Fibroblast of skin of left biceps (primary cell): ENCODE measurements at places on chromosomes 2 and 18.

DNA sequence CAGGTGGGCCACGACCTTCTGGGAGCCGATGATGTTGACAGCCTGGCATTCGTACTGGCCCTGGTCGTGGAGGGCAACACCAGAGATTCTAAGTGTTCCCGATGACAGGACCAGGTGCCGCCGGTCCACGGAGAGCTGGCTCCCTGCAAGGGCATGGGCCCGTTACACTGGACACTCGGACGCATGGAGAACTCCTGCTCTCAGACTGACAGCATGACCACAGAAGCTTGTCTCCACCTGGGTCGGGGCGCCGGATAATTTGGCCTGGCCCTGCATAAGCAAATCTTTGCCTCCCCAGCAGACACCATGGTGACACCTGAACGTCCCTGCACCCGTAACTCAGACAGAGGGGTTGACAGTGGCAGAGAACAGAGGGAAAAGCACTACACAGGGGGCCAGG lies 80.7 kb downstream of the PXDN start:
- DNase-seq: no peak

DNA sequence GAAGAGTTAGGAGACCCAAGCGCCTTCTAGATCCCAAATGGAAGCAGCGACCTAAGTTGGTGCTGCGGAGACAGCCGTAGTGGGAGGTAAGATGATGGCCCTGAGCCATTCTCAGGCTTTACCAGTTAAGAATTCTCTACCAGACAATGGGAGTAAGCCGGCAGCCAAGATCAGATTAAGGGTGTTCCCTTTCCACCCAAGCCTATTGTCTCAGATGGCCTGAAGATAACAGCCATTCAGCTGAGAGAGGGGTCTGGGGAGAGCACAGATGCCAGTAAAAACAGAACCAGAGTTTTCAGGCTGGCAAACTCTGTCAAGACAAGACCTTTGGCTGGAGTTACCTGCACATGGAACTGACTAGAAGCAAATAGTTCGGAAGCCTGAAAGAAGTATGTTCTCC lies 191.7 kb upstream of the HAAO start:
- no peak for DNase-seq

- DNase-seq: no peak
Measured at GRCh38 chr18:52334896-52335295, 5.1 kb upstream of the DCC start.

DNA sequence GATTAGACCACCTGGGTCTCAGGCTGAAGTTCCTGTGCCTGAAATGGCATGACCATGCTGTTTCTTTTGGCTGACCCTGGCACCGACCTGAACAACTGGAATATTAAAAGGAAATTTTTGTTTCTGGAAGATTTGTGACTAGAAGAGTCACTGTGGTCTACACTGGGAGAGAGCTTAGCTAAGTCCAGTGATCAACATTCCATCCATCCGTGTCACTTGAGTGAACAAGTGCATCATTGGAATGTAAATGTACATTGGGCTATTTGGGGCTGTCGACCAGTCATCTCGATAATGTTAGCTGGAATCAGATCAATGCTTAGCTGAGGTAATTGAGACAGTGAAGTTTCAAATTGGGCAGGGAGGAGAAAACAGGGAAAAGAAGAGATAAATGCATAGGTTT lies 95.4 kb upstream of the CCDC85A start:
- no peak for DNase-seq

- no peak for DNase-seq
Measured at GRCh38 chr2:43572244-43572643, 23.6 kb downstream of the THADA start.

GRCh38 chr2:177322801-177323261 lies 58.3 kb upstream of the NFE2L2 start:
- DNase-seq: no peak

DNA sequence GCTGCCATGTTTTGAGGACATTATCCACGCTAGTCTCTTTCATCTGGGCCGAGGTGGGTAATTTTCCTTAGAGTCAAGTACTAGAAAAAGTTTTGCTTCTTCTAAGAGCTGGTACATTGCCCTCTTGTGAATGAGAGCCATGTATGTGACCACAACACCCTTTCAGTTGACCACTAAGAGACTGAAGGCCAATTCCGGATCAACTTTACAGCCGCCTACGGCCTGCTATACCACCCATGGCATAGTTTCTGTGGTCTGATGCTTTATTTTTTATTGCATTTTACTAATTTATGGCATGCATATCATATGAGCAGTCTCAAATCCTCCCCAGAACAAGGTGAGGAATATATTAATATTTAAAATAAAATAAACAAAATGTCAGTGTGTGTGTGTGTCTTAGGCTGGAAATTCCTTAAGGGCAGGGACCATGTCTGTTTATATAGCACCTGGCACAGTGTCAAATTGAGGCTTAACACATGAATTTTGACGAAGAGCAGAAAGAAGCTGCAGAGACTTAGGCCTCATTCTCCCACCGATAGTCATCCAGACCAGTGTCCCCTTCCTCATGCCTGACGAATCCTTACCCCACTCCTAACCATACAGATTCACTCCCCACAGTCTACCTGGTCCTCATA lies 35.4 kb downstream of the PSD4 start:
- no peak for DNase-seq

DNA sequence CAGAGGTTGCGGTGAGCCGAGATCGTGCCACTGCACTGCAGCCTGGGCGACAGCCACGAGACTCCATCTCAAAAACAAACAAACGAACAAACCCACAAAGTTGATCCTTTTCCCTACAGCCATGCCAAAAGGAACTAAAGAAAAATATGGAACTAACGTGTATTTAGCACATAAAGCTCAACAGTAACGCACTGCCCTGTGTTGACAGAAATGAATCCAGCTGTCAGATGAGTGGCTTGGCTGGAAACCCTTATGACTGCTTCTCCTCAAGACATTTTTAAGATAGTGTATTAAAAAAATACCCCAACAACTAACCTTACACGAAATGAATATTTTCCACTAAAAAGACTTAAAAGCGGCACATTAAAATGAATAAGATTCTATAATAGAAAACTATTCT lies 62.9 kb upstream of the TUBA3E start:
- DNase-seq: no peak

GRCh38 chr2:86622519-86623042 lies 1.1 kb downstream of the RNF103 start:
- no peak for DNase-seq

DNA sequence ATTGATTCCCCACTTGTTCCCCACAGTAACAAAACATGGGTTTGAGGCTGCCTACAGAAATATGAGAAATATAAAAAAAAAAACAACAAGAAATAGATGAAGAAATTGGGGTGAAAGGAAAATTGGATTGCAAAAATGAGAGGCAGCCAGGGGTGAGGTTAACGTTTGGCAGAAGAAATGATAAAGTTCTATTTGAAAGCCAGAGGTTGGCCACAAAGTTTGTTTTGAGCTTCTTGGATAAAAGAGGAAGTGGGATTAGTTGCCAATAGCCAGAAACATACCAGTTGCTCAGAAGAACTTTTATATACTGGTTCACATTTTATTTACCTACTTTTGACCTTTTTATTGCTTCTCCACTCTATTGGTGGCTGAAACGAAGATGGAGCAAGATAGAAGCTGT lies 67.5 kb downstream of the FASTKD2 start:
- no peak for DNase-seq

DNA sequence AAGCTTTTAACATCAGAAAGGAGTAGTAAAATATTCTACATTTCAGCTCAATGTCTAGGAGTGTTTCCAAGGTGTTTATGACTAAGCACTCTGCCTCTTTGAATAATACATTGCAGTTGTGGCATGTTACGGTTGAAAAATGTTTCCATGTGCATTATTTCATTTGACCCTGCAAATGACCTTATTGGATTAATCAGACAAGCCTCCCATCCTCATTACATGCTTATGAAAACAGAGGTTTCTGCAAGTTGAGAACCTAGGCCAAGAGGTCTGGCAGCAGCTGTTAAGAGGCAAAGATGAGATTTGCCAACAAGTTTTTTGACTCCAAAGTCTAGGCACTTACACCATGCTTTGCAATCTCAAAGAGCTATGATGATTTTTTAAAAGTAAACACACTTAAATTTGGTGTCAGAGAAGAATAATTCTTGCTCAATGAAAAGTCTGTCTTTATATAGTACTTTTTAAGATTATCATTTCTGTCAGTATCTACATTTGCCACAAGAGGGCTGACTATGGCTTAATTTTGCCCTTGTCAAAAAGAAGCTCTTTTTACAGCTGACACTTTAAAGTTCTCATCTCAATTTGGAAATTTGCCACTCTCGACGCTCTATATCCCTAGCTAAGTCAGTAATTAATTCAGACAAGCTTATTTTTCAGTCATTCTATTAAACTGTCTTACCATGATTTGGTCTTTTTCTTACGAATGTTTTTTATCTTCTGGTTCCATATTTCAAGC lies 260.6 kb downstream of the PAX3 start:
- DNase-seq: no peak

DNA sequence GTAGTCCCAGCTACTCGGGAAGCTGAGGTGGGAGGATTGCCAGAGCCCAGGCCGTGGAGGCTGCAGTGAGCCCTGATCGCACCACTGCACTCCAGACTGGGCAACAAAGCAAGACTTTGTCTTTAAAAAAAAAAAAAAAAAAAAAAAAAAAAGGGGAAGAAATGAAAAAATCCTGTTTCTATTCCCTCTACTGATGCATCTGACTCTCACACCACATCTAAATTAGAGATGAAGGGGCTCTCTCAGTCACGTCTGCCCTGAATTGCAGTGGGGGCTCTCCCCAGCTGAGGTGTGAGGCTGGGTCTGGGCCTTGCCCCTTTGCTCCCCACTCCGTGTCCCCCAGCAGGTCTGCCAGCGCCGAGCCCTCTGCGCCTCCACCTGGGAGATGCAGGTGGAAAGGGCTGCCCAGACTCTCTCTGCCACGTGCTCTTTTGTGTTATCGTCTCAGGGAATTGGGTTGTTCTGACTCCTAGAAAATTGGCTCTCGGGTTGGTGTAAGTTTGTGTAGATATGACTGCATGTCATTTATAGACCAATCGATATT lies 30.2 kb downstream of the TRAPPC12 start:
- DNase-seq: no peak

GRCh38 chr2:933734-934295 lies 16.8 kb upstream of the SNTG2 start:
- no peak for DNase-seq

DNA sequence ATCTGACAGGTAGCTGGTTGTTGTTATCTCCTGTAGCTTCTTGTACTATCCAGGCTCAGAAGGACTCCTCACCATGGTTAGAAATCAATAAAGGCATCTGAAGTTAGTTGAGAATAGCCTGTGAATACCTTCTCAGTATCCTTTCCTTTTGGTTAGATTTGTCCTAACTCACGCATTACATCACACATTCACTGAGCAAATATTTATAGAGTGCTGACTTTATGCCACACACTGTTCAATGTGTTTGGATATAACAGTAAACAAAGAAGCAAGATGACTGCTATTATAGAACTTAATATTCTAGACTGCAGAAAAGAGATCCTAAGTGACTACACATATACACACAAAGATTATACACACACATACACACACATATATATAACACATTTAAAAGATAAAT lies 889.9 kb upstream of the CHAC2 start:
- DNase-seq: no peak

- no peak for DNase-seq
Measured at GRCh38 chr2:231780123-231780908, 766 bp downstream of the PDE6D start.

- no peak for DNase-seq
Measured at GRCh38 chr18:26696308-26696707, 148.0 kb upstream of the KCTD1 start.

- no peak for DNase-seq
Measured at GRCh38 chr2:30561349-30561748, 114.3 kb downstream of the LCLAT1 start.

DNA sequence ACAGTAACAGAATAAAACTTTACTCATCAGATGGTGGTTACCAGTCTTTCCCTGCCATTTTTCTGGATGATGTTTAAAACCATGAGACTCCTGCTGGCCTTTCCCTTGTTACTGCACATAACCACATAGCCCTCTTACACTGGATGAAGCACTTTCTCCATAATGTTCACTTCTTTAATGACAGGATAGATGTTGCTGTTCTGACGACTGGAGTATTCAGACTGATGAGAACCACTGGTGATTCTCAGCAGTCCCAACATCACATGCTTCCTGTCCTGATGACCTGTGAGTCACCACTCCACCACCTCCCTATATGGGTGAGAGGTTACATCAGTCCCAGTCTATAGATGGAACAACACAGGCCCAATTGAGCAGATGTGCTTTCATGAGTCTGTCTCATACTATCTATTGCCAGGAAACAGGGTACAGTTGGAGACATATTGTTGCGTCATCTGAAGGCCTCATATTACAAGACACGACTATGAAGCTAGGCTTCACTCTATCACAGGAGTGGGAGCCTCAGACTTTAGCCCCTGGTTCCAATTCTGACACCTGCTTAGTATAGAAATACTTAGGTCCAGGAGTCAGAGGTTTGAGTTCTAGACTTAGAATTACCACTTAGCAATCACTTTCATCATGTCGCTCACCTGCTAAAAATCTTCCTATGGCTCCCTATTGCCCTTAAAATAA lies 145.7 kb upstream of the KLF7 start:
- peak; percentile 87 for DNase-seq

GRCh38 chr2:123578016-123578415 lies 447.1 kb upstream of the CNTNAP5 start:
- DNase-seq: no peak

DNA sequence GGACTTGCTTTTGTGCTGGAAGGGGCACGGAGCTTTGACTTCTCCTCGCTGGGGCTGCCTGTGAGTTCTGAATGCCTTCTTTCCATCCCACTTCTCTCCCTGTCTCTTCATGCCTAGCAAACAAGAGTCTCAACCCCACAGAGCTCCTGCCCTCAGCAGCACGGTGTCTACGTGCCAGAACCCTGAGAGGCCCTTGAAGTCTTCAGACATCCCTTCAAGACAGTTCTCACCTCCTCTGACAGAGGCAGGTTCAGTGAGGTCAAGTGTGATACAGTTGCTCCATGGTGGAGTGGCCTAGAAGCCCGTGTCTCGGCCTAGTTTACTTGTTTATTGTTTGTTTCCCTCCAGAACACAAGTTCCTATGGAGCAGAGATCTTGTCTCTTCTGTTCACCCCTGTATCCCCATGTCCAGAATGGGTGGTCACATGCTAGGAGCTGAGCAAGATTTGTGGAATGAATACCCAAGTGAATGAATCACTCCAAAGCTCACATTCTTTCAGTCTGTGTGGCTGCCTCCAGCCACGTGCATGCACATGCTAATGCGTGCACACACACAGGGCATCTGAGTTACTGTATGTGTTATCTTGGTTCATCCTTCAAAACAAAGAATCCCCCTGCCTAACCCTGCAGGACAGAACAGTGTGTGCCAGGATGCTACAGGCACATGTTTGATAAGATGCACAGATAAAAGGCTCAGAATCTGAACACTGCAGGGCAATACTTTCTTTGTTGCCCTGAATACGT lies 391.6 kb downstream of the NBAS start:
- DNase-seq: peak; percentile 90
